ENCODE measurements at places on chromosomes 2 and 18.

- DNase-seq, result no peak
Observed at GRCh38 chr2:375270-375955, 87.5 kb upstream of the ALKAL2 start.

GRCh38 chr2:69375494-69376353, 11.3 kb downstream of the GFPT1 start:
- DNase-seq, result peak; percentile 48

GRCh38 chr2:184875212-184875611, 276.9 kb downstream of the ZNF804A start:
- DNase-seq, result no peak

DNA sequence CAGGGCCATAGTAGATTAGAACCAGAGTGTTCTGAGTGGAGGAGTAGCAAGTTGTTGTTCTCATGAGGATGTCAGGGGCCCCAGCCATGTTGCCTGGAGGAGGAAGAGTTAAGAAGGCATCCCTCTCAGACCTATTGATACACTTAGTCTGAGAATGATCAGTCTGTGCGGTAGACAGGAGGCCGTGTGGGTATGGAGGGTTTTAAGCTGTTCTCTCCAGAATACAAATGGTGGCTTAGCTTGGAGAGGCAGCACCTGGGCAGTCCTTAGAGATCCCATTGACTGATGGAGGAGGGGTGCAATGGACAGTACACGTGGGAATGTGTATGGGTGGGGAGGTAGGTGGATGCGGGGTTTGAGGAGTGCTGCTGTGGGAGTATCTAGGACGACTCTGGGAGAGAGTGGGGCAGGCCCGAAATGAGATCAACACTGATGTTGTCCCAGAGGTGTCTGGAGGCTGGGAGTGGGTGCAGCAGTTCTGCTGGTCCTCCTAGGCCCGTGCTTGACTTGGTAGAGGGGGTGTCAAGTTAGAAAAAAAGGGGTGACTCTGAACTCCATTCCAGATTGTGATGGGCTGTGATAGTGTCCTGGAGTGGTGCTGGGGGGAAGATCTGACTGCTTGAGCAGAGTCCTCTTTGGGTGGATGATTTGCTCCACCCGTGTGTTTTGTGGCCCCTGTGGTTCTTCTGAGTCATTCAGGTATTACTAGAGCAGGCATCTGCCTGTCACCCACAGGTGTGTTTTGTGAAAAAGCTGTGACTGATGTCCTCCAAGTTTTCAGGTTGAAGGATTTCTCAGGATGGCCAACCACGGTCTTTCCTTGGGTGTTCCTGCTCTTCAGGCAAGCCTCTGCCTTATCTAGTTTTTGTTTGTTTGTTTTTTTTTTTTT, 44.7 kb downstream of the C2orf42 start:
- DNase-seq, result no peak

DNA sequence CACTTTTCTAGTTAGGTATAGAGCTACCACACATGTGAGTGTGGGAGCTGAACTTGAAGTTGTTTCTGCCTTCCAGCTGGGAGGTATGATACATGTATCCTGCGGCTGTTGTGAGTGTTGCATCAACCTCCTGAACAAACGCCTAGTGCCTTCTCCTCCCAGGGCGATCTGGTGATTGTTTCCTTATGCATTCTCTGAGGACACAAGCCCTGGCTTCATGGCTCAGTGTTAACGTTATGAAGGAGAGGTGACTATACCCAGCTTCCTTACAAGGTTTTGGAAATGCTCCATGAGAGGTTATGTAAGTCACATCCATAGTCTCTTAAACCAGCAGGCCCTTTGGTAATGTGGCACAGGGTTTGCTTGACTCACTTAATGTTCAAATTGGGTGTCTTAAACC, 64.9 kb downstream of the SPRED2 start:
- peak; percentile 78 for DNase-seq

- DNase-seq, result no peak
Observed at GRCh38 chr18:22523481-22523880, 105.8 kb upstream of the CTAGE1 start.

GRCh38 chr2:240624011-240624949, 1.0 kb upstream of the GPR35 start:
- DNase-seq, result peak; percentile 46

GRCh38 chr2:236282406-236282805, 18.2 kb upstream of the ASB18 start:
- no peak for DNase-seq

- peak; percentile 80 for DNase-seq
Observed at GRCh38 chr2:191165176-191165643, 14.4 kb upstream of the STAT4 start.

- DNase-seq, result no peak
Observed at GRCh38 chr2:215571689-215572088, 135.8 kb upstream of the FN1 start.

DNA sequence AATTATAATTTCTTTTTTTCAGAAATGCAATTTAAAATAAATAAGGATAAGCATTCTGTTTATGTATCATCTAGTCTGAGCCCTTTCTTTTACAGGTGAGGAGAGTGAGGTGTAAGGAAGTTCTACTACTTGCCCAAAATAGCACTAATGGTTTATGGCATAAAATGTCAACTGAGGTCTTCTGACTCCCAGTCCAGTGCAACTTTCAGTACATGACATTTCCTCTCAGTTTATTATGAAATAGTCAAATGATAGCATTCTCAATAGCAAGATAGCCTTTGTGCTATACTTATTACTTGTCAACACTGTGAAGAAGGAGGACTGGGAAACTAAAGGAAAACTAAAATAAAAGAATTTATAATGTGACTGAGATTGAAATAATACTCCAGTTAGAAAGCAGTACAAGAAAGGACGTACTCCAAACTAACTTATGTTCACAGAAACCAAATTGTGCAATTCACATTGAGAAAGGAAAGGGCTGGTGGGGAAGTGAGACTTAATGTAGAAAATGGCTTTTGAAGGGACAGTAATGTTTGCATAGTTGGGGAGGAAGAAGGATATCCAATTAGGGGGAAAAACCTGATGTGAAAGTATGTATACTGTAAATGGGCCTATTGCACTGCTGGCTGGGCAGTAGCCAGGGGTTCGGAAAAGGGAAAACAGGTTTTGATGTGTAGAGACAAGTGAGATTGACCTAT, 166.7 kb upstream of the ZEB2 start:
- DNase-seq, result peak; percentile 93

- DNase-seq, result no peak
Observed at GRCh38 chr18:68494802-68495581, 219.9 kb downstream of the TMX3 start.

GRCh38 chr2:147577323-147577997, 267.4 kb upstream of the ACVR2A start:
- DNase-seq, result no peak

DNA sequence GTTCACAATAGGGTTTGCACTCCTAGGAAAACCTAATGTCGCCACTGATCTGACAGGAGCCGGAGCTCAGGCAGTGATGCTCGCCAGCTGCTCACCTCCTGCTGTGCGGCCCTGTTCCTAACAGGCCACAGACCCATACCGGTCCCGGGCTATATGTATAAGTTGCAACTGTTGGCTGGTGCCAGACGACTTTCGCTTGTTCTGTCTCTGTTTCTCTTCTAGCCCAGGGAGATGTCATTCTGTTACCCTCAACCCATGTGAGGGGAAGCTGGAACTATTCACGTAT, 170.3 kb downstream of the BCL2 start:
- DNase-seq, result no peak

- DNase-seq, result no peak
Observed at GRCh38 chr2:230984393-230985220, 11.3 kb upstream of the SPATA3 start.

DNA sequence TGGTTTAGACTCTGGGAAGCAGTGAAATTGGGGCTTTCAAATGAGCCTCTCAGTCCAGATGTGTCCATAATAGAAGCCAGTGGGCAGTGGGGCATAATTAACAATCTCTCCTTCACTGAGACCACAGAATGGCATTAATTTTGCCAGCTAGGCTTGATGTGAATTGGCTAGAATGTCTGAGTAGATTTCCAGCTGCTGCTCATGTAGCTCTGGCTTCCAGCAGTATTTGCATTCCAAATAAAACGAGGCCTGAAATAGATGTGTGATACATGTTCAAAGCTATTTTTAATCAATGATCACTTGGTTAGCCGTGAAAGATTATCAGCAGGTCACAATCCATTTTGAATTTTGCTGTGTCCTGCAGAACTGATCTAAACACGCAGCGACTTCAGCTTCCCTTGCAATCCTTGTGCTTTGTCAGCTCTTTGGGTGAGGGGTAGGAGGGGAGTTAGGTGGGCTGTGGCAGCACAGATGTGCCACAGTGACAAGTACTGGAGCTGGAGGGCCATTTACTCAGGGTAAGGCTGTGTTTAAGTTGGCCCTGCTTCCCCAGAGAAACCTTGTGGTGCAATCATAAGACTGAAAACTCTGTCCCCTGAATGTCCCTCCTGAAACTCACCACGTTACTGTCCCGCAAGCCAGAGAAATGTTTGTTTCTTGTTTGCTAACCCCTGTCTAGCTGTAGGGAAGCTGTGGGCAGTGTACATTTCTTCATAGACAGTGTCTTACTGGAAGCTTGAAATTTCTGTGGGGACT, 56.9 kb upstream of the TMEM178A start:
- peak; percentile 63 for DNase-seq

DNA sequence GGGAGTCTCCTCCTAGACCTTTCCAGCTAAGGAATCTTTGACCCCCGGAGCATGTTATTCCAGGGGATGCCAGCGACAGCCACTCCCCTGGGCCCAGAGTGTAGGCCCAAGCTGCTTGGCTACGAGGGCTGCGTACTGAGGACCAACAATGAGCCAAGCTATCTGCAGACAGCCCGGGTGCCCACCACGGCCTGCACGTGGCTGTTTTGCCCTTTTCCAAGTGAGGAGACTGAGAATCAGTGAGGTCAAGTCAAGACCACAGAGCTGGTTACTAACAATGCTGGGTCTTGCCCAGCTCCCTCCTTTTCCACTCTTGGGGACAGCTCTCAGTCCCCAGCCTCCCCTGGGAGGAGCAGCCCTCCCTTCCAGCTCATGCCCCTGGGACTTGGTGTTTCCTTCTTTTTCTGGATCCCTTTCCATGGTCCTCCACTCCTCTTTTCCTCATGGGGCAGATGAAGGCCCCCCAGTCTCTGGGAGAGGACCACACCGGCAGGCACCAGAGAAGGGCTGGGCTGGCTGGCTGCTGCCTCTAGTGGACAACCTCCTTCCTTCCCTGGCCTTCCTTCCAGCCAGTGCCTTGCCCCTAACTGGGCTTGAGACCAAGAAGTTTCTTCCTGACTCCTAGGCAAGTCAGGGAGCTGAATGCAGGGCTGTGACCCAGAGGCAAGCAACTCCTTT, 550 bp upstream of the MALL start:
- peak; percentile 21 for DNase-seq

GRCh38 chr2:156005531-156005930, 327.0 kb downstream of the NR4A2 start:
- DNase-seq, result no peak

DNA sequence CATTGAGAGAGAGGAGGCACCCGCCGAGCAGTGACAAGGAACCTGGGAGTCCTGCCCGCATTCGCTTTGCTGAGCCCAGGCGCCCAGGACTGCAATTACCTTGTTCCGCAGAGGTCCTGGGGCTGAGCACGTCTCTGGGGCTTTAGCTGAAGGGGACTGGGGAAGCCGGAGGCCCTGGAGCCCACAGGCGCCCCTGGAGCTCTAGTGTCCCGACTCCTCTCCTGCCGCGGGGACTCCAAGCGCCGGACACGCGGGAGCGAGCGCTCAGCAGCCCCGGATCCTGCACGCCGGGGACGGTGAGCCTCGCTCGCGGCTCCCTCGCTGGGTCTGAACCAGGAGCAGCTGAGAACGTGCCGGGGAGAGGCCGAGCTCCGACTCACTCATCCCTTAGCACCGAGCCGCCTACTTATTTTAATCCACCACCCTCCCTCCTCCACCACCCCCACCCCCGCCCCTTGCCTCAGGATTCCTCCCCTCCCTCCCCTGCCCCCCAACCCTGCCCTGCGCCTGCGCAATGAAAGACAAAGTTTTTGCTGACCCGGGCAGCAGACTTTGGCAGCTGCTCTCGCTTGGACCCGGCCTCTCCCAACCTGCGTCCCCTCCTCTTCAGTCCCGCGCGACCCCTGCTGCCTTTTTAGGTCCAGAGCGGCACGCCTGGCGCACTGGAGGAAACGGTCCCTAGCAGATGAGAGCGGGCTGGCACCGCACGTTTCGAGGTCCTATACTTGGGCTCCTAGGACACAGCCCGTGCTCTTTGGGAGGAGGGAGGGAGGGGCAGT, at the start of gene OSR1:
Gene OSR1, minus strand, starts transcription at position 382 of the 779 bp plus-strand sequence. CDS start 4,818 bp downstream, outside the sequence.
- DNase-seq, result no peak

DNA sequence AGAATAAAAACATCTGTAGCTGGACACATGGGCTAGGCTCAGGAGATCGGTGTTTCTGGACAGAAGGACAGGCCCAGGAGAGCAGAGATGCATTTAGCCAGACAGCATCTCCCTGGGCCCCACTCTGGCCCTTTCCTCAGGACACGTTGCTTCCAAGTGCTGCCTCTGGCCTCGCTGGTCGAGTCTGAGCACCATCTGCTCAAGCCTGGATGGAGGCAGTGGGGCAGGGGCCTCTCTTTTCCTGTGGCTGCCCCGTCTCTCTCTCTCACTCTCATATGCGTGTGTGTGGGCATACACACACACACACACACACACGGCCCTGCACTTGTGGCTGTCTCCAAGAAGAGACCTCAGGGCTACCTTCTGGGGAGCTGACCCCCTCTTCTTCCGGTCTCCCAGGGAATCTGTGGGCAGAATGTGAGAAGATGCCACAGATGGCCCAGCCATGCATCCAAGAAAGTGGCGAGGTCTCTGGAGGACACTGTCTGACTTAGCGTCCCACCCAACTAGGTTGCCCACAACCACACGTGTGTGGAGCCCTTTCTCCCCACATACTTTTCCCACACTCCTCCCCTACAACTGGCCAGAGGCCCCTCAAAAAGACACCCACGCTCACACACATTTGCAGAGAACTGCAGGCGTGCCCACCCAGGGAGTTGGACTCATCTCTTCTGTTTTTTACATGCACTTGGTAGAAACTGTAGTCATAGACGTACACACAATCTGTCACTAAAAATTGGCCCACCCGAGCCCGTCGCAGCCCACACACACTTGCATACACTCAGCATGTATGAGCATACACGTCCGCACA, 19.9 kb downstream of the CELF4 start:
- DNase-seq, result no peak

DNA sequence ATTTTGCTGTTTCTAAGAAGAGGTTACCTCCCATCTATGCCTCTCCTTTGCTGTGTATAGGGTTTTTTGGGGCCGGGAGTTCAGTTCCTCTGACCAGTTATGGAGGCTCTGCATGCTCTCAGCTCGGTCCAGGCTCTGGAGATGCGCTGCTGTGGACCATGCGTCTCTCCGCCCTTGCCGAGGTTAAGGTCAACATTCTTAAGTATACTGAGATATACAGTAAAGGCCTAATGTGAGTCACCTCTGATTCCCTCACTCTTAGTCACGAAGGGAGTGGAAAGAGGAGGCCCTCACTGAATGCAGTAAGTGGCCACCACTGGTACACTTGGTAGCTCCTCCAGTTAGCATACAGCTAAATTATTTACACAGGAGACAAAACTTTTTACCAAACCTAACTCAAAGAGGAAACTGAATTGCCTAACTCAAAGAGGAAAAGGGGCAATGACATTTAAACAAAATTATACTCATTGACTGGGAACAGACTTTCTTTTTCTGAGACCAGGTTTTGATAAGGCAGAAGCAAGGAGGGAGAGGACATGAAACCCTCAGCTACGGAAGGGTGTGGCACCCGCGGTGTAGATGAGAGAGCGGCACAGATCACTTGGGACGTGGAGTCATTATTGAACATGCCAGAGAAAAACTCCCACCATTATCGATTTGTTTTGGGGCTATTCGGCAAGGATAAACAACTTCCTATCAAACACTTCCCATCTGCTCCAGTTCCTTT, 98.7 kb downstream of the COPS8 start:
- DNase-seq, result peak; percentile 51

GRCh38 chr2:232493701-232494474, 6.3 kb upstream of the ECEL1 start:
- no peak for DNase-seq

All from suppressor macrophage treated with lipopolysaccharide for 4 hours (primary cell).